ENCODE measurements at places on chromosomes 16 and 17.

DNA sequence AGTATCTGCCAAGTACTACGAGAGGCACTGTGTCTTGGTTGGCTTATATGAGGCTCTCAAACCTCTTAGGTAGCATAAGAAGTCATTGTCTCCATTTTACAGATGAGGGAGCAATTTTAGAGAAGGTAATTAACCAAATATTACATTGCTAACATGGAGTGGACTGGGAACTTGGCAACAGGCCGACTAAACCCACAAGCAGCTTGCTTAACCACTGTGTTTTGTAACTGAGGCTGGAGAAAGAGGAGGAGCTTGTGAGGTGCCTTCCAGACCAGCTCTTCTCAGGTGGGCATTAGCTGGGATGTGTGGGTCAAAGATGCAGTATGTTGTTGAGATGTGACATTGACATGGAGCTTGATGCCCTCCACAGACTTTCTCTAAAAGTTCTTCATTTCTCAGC lies 835.6 kb upstream of the RBFOX1 start:
- DNase-seq, result no peak

DNA sequence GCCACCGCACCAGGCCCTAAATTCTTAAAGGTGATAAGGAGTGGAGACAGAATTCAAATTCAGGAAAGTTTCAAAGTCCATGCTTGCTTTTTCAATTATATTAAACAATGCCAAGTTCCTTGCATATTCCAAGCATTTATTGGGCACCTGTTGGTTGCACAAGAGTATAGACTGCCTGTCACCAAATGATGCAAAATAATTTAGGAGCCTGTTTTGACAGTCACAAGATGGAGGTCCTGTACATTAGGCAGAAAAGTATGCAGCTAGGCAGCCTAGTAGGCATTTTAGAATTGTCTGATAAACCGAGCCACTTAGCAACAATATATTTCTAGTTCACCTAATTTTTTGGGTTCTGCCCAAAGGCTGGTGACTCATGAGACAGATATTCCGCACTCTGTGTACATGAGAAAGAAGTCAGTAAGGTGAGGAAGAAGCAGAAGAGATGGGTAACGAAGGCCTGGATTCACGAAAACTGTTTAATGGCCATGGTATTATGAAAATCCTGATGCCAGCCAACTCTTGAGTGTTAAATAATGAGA lies 7.3 kb downstream of the ACACA start:
- no peak for DNase-seq

GRCh38 chr16:27691721-27692120 lies 141.8 kb downstream of the KATNIP start:
- no peak for DNase-seq

- no peak for DNase-seq
These were observed 6.0 kb upstream of the RNF135 start for GRCh38 chr17:30964876-30965275.

- DNase-seq, result no peak
These were observed 209.7 kb upstream of the TBX2 start for GRCh38 chr17:61189968-61190367.

DNA sequence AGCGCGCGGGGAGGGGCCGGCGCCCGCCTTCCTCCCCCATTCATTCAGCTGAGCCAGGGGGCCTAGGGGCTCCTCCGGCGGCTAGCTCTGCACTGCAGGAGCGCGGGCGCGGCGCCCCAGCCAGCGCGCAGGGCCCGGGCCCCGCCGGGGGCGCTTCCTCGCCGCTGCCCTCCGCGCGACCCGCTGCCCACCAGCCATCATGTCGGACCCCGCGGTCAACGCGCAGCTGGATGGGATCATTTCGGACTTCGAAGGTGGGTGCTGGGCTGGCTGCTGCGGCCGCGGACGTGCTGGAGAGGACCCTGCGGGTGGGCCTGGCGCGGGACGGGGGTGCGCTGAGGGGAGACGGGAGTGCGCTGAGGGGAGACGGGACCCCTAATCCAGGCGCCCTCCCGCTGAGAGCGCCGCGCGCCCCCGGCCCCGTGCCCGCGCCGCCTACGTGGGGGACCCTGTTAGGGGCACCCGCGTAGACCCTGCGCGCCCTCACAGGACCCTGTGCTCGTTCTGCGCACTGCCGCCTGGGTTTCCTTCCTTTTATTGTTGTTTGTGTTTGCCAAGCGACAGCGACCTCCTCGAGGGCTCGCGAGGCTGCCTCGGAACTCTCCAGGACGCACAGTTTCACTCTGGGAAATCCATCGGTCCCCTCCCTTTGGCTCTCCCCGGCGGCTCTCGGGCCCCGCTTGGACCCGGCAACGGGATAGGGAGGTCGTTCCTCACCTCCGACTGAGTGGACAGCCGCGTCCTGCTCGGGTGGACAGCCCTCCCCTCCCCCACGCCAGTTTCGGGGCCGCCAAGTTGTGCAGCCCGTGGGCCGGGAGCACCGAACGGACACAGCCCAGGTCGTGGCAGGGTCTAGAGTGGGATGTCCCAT lies 232.8 kb downstream of the SEC14L1 start:
- DNase-seq, result peak; percentile 69

DNA sequence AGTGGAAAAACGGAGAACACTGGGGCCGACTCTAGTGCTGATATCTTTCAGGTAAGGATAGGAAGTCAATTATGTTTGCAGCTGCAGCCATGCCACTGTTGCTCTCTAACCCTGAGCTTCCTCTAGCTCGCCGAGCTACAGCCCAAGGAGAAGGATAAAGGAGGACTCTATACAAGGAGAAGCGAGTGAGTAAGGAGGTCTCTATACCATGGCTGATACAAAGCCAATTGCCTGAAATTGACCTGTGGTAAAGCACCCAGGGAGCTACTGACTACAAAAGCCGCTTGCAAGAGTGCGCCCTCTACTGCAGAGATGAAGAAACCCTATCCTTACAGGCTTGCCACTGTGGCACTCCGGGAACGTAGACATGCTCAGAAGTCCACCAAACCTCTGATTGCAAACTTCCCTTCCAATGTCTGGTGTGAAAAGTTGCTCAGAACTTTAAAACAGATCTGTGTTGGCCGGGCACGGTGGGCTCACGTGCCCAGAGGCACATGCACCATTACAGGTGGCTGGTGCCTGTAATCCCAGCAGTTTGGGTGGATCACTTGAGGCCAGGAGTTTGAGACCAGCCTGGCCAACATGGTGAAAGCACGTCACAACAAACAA lies 10.8 kb upstream of the SLC46A1 start:
- no peak for DNase-seq
